Heart right ventricle (tissue), 16 donors: ENCODE measurements at places on chromosomes 7 and 10.

DNA sequence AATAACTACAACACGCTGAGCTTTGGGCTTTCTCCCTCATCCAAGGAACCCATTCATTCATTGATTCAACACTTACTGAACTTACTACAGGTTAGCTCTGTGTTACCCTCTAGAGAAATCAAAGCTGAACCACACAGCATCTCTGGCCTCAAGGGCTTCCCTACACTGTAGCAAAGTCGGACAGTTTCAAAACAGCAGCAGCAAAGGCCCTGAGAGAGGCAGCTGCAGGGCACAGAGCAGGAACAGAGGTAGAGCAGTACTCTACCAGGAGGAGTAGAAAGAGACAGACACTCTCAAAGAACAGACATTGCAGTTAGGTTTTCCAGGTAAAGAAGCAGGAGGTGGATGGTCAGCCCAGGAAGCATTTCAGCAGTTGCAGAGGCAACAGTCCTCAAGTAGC, 16.1 kb downstream of the DOCK4 start:
- DNase-seq: no peak

DNA sequence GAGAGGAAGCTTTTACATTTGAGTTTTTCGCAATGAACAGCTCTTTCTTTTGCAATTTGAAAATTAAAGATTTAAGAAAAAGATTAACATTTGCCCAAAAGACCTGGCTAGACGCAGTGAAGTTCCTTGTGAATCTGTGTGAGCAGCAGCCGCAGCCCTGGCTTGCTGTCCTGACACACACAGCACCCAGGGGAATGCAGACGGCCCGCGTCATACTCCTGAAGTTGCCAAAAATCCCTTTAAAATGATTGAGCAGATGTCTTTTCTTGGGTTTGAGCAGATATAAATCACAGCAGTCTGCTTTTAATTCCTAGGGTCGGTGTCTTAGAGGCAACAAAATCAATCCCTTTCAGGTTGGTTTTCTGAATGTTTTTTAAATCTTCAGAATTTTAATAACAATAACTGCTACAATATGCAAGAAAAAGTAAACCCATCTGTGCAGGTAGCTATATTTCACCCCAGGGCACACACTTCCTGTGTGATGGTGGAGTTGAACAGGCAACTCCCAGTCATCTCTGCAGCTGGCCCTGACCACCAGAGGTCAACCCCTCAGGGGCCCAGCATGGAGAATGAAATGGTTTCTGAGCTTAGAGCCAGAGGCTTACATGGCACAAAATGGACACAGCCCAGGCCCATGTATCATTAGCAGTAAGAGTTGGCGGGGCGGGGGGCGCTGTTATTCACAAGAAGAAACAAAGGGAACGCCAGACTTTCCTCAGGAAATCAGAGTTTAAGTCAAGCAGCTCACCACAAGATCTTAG, 32.2 kb upstream of the TRIL start:
- DNase-seq: peak; percentile 73

DNA sequence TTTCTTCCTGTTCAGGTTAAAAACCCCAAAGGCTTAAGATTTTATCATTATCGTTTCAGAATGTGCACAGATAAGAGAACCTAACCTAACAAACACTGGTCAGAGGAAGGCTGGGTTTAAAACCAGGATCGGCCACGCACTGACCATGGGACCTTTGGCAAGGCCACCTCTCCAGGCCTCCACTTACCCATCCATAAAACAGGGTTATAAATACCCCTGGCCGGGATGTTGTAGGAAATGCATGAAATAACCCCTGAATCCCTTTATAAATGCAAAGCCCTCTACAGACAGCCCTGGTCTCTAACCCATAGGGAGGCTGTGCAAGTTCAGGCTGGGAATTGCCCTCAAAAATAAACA, 418 bp downstream of the DEPP1 start:
- DNase-seq: no peak

- DNase-seq: peak; percentile 62
These were observed 860 bp downstream of the ZEB1 start for GRCh38 chr10:31319602-31320549.

GRCh38 chr7:12609561-12609960, 39.0 kb downstream of the SCIN start:
- no peak for DNase-seq

- DNase-seq: no peak
These were observed 845.7 kb upstream of the POT1 start for GRCh38 chr7:125775317-125775716.

- no peak for DNase-seq
These were observed 45.1 kb downstream of the SPOCK2 start for GRCh38 chr10:72043016-72043834.

DNA sequence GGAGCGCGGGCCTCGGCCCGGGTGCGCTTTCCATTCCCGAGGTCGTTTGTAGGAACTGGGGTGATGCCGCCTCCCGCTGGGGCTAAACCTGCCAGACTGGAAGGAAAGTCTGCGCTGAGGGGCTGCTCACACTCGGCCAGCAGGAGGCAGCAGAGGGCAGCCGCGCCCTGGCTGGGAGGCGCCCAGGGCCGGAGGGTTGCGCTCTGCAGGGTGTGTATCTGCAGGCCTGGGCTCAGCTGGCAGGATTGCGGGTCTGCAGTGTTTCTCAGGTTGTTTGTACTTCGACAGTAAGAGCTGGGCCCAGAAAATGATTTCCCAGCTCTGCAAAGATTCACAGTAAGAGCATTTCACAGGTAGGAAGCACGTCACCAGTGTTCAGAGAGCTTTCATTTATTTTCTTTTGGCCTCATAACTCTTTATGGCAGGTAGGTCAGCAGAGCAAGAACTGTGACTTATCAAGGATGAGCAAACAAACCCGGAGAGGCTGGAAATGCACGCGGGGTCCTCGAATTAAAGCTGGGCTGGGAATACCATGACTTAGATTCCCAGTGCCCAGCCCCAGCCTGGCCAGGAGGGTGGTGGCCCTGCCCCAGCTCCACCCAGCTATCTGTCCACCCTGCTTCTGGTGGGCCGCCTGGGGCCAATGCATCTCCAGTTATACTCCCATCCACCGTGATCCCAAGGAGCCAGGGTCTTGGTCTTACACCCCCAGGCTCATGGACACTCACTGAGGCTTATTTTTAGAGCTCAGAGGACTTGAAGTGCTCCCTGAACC, 15.2 kb upstream of the PPP2R2D start:
- peak; percentile 84 for DNase-seq

- no peak for DNase-seq
These were observed 86.0 kb upstream of the ANKRD1 start for GRCh38 chr10:91006752-91007346.

DNA sequence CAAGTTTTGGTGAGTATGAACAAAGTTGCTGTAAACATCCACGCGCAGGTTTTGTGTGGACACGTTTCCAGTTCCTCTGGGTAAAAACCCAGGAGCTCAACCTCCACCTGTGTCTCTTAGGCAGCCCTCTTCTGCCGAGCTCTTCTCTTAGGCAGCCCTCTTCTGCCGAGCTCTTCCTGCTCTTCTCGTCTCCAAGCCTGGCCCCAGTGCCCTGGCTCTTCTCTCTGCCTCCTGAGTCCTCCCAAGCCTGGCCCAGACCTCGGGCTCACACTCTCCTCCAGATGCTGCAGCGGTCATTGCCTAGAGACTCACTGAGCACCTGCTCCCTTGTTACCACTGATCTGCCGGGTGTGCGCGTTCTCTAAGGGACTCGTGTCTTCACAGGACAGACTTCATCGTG, 38.7 kb upstream of the BNIP3 start:
- no peak for DNase-seq

GRCh38 chr7:66418537-66418936, 210.1 kb upstream of the KCTD7 start:
- no peak for DNase-seq

- DNase-seq: no peak
These were observed 83.8 kb downstream of the COL13A1 start for GRCh38 chr10:69885379-69886013.

DNA sequence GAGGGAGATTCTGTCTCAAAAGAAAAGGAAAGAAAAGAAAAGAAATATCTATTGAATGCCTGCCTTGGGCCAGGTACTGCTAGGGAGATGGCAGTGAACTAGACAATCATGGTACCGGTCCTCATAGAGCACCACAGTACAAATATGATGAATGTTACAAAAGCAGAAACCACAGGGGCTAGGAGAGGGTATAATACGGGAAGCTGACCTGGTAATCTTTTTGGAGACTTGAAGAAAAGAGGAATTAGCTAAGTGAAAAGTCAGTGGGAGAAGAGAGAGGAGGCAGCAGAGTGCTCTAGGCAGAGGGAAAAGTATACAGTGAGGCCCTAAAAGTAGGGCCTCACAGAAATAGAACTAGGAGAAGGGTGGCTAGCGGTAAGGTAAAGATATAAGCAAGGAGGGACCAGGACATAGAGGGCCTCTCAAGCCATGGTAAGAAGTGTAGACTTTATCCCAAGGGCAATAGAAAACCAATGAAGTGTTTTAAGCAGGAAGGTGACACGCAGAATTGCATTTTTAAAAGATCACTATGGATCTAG, 42.8 kb upstream of the WNT8B start:
- no peak for DNase-seq

GRCh38 chr7:125316466-125316865, 386.8 kb upstream of the POT1 start:
- DNase-seq: no peak

DNA sequence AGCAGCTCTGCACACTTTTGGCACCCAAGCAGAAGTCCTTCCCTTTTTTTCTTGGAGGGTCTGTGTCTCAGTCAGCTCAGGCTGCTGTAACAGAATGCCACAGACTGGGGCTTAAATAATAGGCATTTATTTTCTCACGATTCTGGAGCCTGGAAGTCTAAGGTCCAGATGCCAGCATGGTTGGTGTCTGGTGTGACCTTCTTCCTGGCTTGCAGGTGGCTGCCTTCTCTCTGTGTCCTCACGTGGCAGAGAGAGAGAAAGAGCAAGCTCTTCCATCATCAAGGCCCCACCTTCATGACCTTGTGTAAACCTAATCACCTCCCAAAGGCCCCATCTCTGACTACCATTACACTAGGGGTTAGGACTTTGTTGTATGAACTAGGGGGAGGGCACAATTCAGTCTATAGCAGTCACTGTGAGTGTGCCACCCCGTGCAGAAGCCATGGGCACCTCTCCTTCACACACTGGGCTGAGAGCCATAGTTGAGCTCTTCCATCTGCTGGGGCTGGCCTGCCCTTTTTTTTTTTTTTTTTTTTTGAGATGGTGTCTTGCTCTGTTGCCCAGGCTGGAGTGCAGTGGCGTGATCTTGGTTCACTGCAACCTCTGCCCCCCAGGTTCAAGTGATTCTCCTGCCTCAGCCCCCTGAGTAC, 80.3 kb downstream of the OAT start:
- no peak for DNase-seq

DNA sequence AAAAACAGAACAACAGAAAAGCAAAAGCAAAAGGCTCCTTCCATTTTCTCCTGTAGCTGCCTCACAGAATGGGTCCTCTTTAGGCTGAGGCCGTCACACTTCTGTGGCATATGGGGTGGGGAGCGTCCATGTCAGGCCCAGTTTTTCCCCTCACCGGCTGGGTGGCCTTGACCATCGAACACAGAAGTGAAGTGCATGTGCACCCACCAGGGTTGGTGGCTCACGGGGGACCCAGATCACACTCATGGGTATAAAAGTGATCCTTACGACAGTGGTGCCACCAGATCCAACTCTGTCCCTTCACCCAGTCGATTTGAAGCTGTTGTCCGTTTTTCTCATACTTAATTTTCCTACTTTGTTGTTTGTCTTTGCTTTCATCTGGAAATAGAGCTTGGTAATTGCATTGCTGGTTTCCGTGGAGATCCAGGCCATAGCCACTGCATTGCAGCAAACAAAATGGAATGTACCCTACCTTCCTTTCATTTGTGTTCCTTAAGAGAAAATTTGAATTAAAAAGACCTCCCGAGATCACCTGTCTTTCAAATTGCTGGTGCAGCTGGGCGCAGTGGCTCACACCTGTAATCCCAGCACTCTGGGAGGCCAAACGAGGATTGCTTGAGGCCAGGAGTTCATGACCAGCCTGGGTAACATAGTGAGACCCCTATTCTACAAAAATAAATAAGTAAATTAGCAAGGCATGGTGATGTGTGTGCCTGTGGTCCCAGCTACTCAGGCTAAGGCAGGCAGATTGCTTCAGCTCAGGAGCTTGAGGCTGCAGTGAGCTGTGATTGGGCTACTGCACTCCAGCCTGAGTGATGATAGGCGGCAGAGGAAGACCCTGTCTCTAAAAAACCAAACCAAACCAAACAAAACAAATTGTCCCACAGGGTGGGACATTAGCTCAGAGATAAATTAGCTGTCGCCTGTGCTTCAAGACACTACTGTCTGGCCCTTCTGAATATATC, 10.7 kb upstream of the GJD4 start:
- no peak for DNase-seq

DNA sequence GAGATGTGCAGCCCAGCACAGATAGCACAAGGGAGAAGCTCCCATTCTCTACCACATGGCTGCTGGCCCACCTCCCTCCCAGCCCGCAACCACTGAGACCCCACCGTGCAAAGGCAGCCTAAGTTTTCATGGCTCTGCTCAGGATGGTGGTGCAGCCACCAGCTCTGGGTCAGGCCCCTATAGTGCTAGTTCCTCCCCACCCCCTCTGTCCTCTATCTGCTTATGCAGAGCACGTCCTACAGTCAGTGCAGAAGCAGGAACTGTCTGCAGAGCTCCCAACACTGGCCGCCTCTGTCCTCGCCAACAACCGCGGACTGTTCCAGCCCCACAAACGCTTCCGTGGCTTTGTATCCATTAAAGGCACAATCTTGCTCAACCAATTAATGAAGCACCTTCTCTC, 278.9 kb downstream of the GRID1 start:
- DNase-seq: no peak

- DNase-seq: no peak
These were observed 45.9 kb downstream of the TNS3 start for GRCh38 chr7:47535704-47536628.

- DNase-seq: no peak
These were observed 30.7 kb downstream of the HABP2 start for GRCh38 chr10:113583571-113583970.

- no peak for DNase-seq
These were observed 551.5 kb downstream of the KCNMA1 start for GRCh38 chr10:77086081-77086480.

GRCh38 chr7:48088559-48089045, 463 bp upstream of the UPP1 start:
- peak; percentile 90 for DNase-seq

GRCh38 chr10:70337201-70337651, 45.2 kb downstream of the LRRC20 start:
- no peak for DNase-seq

DNA sequence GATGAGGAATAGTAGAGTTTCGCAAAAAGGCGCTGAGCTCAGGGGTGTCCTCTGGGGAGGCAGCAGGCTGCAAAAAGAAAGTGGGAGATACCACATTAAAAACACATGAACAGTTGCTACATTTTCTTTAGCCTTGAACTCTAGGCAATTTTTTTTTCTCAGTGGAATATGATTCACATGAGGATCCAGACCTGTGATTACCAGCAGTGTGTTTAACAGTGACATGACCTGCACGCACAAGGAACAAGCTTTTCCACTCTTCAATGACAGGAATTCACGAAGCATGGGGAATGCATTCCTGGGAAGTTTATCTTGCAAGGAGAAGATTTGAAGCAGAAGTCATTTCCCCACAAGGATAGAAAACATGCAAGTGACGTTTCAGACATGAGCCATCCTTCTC, 161.6 kb downstream of the ITGA8 start:
- DNase-seq: no peak

GRCh38 chr7:107824858-107825257, 21.8 kb upstream of the SLC26A3 start:
- DNase-seq: no peak
